ENCODE measurements at places on chromosomes 13 and 19.
A peak's percentile ranks its signal among the peaks of the same experiment; 100 is the strongest.

DNA sequence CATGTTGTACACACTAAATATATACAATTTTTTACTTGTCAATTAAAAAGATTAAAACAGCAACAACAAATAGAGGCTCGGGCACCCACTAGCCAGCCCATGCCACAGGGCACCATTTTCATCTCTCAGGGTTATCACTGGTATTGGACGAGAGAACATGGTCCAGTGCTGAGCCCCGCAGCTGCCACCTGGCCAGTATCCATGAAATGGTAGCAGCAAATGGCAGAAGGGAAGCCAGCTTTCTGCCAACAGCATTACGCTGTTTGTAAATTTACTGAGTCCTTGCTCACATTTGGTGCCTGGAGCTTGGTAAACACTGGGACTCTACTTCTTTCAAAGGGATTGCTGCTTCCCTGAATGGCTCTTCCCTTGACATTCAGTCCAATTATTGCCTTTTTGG lies 87.9 kb upstream of the WASF3 start:
- no peak for DNase-seq

DNA sequence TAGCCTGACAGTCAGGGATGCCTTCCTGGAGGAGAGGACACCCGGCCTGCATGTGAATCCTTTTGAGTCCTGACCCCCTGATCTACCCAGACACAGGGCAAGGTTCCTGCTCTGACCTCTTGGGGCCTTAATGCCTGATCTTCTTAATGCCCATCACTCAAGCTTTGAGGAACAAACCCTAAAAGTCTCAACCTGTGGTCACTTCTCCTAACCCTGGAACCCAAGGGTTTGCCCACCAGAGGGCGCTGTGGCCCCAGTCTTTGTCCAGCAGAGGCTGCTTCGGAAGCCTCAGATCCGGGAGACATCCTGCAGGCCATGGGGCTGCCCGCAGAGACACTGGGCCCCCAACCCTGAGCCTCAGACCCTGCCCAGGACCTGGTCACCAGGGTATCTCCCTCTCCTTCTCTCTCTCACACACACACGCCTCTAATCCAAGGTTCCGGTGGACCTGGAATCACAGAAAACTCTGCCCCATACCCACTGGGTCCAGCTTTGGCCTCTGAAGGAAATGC lies 9.8 kb upstream of the DPF1 start:
- DNase-seq, result peak; percentile 74

DNA sequence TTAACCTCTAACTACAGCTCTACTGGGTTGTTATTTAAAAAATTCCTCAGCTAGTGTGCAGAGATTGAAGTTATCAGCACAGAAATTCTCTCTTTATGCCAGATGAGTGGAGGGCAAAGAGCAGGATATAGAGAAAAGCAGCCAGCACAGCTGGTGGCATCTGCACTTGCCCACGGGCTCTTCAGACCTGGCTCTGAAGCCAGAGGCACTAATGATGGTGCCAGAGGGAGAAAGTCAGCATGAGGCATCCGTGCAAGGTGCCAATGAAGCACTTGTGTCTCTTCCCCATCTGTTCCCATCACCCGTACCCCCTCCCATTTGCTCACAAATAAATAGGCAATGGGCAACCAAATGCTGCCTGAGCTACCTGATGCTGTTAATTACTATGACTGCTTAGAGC lies 138.9 kb downstream of the OLFM4 start:
- DNase-seq, result no peak

DNA sequence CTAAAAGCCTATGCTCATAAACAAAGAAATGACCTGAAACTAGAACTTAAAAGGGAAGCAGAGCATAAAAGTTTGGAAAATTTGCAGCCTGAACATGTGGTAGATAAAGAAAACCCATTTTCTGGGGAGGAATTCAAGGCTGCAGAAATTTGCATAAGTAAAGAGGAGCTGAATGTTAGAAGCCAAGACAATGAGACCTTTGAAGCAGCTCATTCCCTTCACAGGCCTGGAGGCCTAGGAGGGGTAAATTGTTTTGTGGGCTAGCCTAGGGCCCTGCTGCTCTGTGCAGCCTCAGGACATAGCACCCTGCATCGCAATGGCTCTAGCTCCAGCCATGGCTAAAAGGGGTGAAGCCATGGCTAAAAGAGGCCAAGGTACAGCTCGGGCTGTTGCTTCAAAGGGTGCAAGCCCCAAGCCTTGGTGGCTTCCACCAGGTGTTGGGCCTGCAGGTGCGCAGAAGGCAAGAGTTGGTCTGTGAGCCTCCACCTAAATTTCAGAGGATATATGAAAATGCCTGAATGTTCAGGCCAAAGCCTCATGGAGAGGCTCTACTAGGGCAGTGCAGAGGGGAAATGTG lies 38.3 kb downstream of the ZIC2 start:
- DNase-seq, result peak; percentile 55

GRCh38 chr19:54172471-54173358 lies at the start of gene TMC4:
Gene TMC4, minus strand, starts transcription at chr19:54173160. Its CDS starts 43 bp downstream, at chr19:54173117.
- DNase-seq, result no peak

- no peak for DNase-seq
Measured at GRCh38 chr19:33274663-33275558, 27.4 kb downstream of the CEBPA start.

DNA sequence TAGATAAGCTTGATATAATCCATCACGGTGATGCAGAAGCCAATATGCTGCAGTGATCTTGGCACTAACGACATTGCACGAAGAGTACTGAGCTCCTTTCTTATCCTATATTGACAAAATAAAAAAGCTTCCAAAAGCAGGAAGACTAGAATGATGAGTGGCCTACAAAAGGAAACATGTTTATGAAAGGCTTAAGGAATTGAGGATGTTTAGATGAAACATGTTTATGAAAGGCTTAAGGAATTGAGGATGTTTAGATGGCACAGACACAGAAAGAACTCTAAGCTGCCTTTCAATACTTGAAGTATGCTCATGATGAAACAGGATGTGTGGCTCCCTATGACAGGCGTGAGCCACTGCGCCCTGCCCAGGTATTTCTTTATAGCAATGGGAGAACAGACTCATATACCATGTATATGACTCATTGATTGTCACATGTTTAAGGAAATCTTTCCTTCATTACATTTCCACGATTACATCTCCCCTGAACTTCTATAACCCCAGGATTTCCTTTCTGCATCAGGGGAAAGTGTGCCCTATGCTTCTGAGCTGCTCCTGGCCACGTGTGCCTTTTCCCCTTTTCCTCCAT lies 690.8 kb upstream of the ARGLU1 start:
- peak; percentile 75 for DNase-seq

GRCh38 chr19:50551034-50551714 lies 17.1 kb downstream of the LRRC4B start:
- DNase-seq, result no peak

GRCh38 chr13:110450016-110450900 lies 111.3 kb downstream of the RAB20 start:
- no peak for DNase-seq

GRCh38 chr13:90594681-90595080 lies 752.8 kb upstream of the MIR17HG start:
- DNase-seq, result no peak

DNA sequence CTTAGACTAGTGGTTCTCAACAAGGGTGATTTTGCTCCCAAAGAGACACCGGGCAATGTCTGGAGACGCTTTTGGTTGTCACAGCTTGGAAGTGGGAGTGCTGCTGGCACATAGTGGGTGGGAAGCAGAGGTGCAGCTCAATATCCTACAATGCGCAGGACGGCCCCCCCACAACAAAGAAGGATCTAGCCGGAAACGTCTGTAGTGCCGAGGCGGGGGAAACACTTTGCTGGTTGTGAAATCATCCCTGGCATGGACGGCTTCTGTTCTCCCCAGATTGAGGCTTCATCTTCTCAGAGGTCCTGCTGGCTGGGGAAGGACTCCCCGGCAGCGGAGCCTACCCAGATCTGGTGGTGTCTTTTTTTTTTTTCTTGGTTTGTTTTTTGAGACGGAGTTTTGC lies 13.4 kb upstream of the SYT5 start:
- DNase-seq, result no peak

GRCh38 chr13:94550062-94550738 lies 45.8 kb downstream of the TGDS start:
- DNase-seq, result no peak

DNA sequence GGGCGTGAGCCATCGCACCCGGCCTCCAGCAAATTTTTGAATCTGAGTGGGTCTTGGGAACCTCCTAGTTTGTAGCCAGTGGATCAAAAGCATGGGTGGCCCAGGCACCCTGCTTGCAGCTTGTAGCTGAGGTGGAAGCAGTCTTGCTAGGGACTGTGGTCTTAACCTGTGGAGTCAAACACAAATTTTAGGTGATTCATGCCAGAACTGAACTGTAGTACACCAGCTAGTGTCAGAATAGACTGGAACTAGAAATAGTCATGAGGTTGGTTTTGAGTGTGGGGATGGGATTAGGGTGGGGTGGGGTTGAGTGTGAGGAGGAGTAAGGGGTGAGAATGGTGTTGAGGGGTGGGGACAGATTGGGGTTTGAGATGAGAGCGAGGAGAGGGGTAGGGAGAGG lies 5.8 kb downstream of the LIM2 start:
- DNase-seq, result no peak

DNA sequence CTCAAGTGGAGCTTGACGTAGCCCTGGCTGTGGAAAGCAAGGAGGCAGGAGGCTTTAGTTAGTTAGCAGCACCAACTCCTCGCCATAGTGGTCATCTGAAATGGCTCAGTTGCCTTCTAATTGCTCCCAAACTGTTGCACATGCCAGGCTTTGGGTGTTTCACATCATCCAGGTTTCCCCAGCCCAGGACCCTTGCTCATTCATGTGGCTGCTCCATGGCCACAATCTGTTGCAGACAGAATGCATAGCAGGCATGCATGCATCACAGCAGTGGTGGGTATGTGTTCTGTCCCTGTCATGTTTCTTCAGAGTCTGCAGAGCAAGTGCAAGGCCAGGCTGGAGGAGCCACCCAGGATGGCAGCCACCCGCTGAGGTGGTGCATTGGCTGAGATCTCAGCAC lies 407.6 kb downstream of the TSHZ3 start:
- no peak for DNase-seq

GRCh38 chr13:50375792-50376191 lies 360.5 kb downstream of the KCNRG start:
- DNase-seq, result peak; percentile 48

- DNase-seq, result no peak
Measured at GRCh38 chr13:21176982-21177284, 475 bp downstream of the MRPL57 start.

DNA sequence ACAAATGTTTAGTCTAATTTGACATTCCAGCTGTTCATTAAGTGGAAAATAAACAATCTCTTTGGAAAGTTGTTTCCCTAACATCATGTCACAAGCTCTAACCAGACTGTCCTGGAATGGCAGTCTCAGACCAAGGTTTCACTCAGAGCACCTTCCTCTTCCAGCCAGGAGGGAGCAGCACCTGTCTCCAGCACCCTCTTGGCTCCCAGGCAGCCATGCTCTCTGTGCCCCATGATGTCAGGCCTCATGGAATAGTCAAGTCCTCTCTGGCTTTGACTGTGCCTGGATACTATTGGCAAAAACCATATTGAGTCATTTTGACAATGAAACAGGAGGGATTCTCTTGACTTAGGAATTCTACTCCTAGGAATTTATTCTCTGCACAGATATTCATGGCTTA lies 171.4 kb downstream of the OXGR1 start:
- no peak for DNase-seq

GRCh38 chr19:18223860-18224524 lies 2.2 kb downstream of the PDE4C start:
- DNase-seq, result no peak

GRCh38 chr13:45200701-45201232 lies at the start of gene KCTD4:
Gene KCTD4, minus strand, starts transcription at chr13:45201045. Its CDS starts 6,478 bp downstream, at chr13:45194567.
- no peak for DNase-seq

DNA sequence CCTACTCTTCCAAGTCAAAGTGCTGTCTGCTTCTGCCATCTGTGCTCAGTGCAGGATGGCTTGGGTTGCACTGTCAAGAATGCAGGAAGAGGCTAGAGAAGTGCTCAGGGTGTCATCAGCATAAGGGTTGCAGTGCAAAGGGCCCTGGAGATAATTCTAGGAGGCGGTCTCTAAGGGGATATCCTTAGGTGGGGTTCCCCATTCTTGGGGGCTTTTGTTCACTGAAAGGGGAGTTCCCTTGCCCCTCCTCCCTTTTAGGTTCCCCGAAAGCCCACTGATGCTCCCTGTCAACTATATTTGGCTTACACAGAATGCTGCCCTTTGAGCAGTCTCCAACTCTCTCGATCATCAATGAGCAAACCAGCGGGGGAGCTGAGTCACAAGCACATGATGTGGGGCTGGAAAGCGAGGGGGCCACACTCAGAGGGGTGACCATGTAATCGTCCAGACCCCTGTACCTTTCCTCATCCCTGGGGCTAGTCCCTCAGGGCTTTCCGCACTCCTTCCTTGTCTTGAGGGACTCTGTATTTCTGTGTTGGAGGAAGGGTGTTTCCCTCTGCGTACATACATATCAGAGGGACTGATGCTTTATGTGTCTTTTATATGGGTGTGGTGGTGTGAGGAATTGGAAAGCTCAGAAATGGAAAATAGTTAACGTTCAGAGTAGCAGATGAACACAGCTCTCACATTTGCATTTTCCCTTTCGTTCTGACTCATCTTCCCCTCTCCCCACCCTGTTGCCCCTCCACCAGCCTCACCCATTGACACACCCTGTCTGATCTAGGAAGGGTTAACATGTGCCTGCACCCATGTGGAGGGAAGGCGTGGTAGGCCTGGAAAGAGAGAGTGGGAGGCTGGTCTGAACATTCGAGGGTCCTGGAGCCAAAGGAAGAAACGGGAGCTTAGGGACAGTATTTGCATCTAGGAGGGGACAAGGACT lies 6.7 kb downstream of the ZBTB32 start:
- no peak for DNase-seq

DNA sequence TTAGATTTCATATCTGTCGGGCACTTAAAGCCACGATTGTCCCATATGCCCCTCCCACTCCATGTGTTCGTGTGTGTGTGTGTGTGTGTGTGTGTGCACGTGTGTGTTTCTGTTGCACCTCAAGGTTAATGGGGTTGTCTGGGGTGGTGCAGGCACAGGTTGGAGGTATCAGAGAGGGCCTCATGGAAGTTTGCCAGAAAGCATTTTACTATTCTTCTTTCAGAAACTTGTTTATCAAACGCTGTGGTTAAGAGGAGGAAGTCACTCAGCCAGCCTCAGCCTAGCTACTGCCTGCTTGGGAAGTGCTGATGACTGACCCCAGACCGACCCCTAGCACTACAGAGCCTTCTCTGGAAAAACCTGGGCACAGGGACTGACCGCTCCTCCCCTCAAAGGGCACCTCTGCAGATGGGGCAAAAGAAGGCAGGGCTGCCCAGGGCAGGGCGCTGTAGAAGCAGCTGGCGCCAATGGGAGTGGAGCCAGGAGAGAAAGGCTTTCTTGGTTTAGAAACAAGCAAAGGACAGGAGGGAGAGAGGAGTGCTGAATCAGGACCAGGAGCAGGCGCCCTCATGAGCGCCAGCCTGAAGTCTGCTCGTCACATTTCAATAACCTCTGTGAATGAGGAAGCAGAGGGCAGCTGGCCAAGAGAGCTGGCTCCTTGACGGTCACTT lies 3.9 kb downstream of the SIAH3 start:
- no peak for DNase-seq

GRCh38 chr19:1171755-1172352 lies 2.2 kb downstream of the SBNO2 start:
- no peak for DNase-seq

DNA sequence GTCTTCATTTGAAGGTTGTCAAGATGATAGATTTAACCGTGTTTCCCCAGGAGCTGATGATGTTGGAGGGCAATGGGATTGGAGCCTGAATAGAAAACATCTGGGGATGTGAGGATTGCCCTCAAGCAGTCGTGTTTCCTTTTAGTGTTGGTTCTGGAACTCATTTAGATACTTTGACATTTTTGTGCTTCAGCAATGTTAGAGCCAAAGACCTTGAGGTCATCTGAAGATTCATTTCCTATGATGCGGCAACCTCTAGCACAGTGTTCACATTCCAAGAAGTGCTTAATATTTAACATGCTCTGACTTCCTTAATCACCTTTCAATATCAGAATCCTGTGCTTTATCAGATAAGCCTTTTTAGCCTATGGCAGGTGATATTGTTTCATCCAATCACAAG lies 82.7 kb downstream of the SLC10A2 start:
- no peak for DNase-seq

All from SJSA1 (cell line).